MV-4-11 (cell line): ENCODE measurements at places on chromosomes 5 and 9.
A peak's percentile ranks its signal among the peaks of the same experiment; 100 is the strongest.

DNA sequence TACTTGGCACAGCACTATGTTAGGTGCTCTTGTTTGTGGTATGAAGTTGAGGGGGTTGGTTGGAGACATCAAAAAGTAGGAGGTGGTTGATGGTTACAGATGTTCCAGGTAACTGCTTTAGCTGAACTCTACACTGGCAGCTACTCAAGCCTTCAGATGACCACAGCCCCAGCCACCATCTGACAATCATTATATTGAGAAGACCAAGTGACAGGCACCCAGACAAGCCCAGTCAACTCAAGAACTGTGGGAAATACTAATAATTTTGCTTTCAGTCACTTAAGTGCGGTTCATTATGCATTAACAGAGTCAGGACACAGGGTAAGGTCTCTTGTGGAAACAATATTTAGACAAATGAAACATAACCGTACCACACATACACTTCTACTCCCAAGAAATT lies 38.9 kb upstream of the SLIT3 start:
- DNase-seq: no peak

- DNase-seq: no peak
Measured at GRCh38 chr9:101446732-101447131, 11.2 kb upstream of the ALDOB start.

DNA sequence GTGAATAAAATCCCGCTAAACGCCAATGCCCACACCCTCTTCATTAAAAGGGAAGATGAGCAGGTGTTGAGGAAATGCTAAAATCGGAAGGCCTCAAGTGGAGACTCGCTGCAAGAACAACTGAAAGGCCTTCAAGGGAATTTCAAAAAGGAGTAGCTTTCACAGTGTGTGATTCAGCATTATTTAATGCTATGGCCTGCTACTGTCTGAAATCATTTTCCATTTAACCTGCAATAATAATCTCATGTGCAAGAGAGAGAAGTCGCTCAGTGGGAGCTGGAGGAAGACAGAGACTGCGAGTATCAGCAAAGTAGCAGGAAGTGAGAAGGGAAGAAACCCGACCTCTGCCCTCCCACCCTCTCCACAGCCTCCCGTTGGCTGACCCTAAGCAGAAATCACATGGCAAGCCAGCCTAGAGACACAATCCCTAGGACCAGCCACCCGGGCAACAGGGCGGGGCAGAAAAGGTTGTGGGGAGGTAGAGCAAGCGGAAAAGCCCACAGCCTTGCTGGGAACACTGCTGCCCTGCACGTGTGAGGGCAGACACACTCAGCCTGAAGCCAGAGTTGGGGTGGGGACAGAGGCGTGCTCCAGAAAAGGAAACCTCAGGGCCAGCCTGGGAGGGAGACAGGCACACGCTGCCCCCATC lies 39.9 kb upstream of the CTSL start:
- DNase-seq: peak; percentile 61

DNA sequence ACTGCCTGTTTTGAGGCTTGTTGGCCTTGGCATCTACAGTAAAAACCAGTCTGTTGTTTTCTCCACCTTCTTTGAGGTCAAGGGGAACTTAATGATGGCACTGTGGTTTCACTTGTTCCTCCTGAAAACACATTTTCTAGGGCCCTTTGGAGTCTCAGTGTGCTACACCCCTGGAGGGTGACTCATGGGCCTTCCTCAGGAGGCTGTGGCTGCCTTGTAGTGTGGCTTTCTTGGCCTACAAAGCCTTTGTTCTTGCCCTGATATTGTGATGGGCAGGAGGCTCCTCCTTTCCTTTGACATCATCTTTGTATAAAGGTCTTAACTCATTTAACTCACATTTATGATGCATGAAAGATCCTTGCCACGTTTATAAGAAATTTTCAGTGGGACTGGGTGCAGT lies 56.3 kb upstream of the GPBP1 start:
- DNase-seq: peak; percentile 88

DNA sequence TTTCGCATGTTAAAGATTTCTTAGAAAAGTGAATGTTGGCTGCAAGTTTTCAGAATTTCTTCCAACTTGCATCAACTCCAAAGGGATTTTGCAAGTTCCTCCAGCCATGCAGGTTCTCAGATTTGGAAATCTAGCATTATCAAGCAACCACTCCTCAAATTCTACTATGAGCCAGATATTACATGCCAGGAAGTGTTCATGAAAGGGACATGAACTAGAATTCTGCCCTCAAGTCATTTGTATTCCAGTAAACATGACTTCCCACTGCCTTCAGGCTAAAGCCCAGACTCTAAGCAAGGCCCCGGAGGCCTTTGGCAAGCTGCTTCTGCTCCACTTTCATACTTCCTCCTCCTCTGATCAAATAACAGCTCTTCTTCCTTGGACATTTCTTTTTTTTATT lies 111.3 kb upstream of the PAPPA start:
- DNase-seq: no peak

GRCh38 chr5:139402561-139403158 lies 1.2 kb downstream of the SPATA24 start:
- DNase-seq: peak; percentile 31

- DNase-seq: no peak
Measured at GRCh38 chr5:113205807-113206206, 229.0 kb downstream of the TSSK1B start.

DNA sequence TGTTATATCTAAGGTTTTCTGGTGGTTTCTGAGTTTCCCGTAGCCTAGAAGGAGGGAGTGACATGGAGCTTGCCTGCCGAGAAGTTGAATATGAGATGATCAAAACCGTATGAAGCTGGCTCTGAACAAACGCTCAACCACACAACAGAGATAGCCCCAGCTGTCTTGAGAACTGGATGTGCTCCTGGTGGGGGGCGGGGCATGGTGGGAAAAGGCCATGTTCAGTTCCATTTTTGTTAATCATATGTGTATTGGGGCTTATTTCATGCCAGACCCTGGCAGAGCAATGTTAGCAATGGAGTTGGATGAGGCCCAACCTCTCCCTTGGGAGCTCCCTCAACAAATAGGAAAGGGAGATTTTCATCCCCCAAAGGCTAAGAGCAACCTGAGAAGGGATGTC lies 4.8 kb downstream of the CCL19 start:
- no peak for DNase-seq

GRCh38 chr5:76264681-76265080 lies 138.4 kb upstream of the IQGAP2 start:
- no peak for DNase-seq

GRCh38 chr9:71115448-71115975 lies 5.9 kb downstream of the TRPM3 start:
- no peak for DNase-seq

- DNase-seq: no peak
Measured at GRCh38 chr5:127311781-127312525, 21.4 kb downstream of the MEGF10 start.

GRCh38 chr5:123150089-123150488 lies 61.0 kb downstream of the PRDM6 start:
- DNase-seq: no peak

GRCh38 chr9:131976157-131977108 lies 103.2 kb downstream of the MED27 start:
- DNase-seq: peak; percentile 64

DNA sequence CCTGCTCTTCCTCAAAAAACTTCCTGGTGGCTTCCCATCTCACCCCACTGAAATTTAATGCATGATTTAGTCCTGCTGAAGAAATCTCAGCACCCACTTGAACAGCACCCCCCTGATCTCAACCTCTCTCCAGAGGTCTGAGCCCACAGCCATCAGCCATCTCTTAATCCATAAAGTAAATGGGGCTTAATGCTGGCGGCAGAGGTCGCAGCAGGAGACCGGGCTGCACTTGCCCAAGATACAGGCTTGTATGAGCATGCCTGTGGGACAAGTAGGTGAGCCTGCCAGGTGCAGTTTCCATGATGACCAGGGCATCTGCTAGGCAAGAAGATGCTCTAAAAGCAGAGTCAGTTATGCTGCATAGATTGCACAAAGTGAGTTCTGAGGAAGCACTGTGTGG lies 52.4 kb upstream of the CTXN3 start:
- no peak for DNase-seq

GRCh38 chr5:77305956-77306355 lies 95.5 kb downstream of the PDE8B start:
- no peak for DNase-seq

DNA sequence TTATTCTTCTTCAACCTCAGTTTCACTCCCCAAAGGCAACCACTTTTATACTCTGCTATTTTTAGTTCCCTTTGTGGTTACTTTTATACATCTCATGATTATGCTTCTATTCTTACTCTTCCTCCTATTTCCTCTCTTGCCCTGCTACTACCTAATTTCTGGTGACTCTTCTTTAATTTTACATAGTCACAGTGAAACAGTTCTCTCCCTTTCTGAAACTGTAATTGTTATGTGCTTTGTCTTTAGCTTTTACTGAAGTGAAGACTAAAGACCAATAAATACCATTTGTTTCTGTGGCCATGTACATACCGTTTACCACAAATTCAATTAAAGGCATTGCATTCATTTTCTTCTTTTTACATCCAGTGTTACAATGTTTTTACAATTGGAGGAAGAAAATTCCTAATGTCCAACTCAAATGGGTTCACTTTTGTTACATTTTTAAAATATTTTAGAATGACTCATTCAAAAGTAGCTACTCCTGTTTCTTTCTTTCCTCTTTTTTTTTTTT lies 410.6 kb downstream of the PSAT1 start:
- DNase-seq: peak; percentile 85

- DNase-seq: peak; percentile 99
Measured at GRCh38 chr5:124649491-124650146, 96.8 kb downstream of the ZNF608 start.

- DNase-seq: no peak
Measured at GRCh38 chr9:29556317-29556716, 1983.0 kb upstream of the C9orf72 start.

DNA sequence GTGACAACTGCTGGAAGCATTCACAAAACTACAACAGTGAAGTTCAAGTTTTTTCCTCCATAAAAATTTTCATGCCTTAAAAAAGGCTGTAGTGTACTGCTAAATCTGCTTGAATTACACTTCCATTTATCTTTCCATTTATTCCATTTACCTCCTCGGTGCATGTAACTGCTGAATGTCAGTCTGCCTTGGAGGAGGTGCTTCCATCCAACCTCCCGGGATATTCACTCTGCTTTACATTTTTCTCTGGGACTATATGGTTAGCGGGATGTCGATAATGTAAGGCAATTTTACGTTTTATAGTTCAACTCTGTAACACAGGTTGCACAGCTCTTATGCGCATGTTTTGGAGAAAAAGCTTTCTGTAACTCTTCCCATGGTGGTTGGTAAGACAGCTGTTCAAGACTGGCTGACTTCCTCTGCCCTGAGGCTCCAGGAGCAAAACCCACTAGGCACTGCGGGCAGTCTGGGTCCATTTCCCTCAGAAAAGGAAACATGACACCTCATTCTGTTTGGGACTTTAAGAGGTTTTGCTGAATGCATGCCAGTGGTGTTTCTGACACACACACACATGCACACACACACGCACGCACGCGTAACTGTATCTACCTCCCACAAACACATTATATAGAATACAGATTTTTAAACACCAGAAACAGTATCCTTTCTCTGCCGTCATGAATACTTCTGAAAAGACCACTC lies 66.1 kb downstream of the SPTLC1 start:
- no peak for DNase-seq

DNA sequence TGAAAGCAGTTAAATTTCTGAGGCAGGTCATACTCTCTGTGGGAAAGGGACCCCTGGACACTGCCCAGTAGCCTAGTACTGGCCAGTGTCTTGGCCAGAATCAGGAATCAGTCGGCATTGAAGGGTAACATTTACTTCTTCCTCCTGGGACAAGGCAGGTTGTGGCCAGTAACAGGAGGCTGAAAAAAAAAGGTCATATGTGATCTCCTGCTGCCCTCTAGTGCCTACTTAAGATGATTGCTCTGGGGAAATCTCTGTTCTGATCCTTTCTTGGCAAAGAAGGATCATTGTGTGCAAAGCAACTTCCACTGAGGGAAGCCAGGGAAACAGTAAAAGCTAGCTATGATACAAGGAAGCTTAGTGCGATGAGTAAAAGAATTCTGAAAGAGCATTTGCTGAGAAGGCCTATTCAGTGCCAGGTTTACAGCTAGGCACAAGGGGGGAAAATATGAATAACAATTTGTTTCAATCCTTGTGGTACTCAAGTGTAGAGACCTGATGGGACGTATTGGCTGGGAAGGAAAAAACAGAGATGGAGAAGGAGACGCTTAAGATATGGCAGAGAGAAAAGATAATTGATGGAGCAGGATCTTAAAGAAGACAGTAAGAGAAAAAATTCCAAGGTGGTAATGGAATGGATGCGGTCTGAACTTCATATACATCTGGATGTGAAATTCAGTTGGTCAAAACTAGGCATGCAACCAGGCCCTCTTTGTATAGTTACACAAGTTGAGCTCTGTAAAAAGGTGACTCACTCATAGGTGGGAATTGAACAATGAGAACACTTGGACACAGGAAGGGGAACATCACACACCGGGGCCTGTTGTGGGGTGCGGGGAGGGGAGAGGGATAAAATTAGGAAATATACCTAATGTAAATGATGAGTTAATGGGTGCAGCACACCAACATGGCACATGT lies 25.8 kb upstream of the TRIM32 start:
- DNase-seq: peak; percentile 30

GRCh38 chr5:150585781-150586341 lies 54.6 kb upstream of the SYNPO start:
- DNase-seq: no peak

GRCh38 chr5:174210596-174211276 lies 165.2 kb downstream of the NSG2 start:
- no peak for DNase-seq

DNA sequence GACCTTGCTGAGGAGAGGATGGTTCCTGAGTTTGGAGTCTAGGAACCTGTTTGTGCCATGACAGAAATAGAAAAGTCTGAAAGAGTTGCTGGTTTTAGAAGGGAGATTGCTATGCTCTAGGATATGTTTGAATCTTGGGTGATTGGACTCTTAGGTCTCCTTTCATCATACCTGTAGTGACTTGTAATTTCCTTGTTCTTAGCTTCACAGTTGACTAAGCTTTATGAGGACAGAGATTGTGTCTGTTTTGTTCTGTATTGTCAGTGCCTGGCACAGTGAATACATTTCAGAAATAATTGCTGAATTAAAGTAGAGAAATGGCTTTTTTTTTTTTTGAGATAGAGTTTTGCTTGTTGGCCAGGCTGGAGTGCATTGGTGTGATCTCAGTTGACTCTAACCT lies 31.5 kb downstream of the GAPVD1 start:
- DNase-seq: no peak

DNA sequence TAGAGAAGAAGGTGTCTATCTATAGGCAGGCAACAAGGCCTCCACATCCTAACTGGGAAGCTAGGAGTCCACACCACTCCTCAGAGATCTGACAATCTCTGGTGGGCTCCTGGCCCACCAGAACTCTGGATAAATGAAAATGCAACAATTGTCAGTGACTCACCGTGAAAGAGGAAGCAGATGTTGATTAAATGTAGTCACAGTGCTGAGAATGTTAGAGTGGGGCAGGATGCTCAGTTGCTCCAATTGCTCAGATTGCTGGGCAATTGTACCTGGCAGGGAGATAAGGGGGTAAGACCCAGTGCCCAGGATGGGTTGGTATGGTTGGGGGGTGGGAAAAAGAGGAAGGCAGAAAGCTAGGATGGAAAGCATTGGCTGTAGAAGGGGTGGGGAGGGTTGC lies 4.3 kb downstream of the CCL19 start:
- no peak for DNase-seq
